Cardiac fibroblast (primary cell): ENCODE measurements at places on chromosomes 7 and 10.
A peak's percentile ranks its signal among the peaks of the same experiment; 100 is the strongest.

GRCh38 chr10:23965880-23966279, 243.1 kb upstream of the KIAA1217 start:
- DNase-seq: no peak

GRCh38 chr10:79938728-79939406, 10.0 kb downstream of the SFTPD start:
- no peak for DNase-seq

- no peak for DNase-seq
Measured at GRCh38 chr7:33395340-33395739, 266.0 kb downstream of the BBS9 start.

DNA sequence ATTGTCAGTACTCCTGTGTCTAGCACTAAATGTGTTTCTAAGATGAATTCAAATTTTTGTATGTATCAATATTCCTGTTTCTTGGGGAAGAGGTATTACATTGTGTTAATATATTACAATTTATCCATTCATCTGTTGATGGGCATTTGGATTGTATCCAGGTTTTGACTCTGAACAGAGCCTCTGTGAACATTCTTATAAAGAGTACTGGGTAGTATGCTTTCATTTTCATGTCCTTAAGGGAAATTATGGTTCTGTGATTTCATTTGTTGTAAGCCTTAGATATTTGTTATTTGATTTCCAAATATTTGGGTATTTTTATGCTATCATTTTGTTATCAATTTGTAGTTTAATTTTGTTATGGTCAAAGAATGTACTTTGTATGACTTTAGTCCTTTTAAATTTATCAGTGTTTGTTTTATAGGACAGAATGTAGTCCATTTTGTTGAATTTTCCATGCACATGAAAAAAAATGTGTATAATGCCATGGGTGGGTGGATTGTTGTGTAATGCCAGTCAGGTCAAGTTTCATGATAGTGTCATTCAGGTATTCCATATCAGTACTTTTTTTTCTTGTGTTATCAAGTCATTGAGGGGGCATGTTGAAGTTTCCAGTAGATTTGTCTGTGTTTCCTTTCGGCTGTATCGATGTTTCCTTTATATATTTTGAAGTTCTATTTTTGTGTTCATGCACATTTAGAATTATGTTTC, 38.4 kb downstream of the STAM start:
- DNase-seq: no peak

- DNase-seq: no peak
Measured at GRCh38 chr7:135715673-135716072, 12.3 kb downstream of the SLC13A4 start.

- no peak for DNase-seq
Measured at GRCh38 chr10:18545621-18546305, 105.6 kb downstream of the NSUN6 start.

GRCh38 chr7:28726555-28726954, 231.6 kb downstream of the TRIL start:
- no peak for DNase-seq

DNA sequence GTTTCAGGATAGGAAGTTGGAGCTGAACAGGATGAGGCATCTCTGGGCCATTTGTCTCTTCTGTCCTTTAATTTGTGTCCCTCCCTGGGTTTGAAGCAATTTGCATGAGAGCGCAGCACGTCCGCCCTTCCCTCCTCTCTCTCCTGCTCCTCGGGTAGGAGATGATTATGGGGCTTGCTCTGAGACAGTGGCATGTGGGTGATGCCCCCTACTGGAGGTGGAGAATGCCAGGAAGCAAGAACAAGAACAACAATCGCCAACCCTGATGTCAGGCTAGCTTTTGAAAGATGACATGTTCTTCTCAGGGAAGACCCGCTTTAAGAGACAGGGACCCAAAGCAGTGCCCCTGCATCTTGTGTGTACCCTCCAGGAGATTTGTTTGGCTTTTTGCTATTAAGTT, 63.9 kb upstream of the LOXL4 start:
- DNase-seq: no peak

DNA sequence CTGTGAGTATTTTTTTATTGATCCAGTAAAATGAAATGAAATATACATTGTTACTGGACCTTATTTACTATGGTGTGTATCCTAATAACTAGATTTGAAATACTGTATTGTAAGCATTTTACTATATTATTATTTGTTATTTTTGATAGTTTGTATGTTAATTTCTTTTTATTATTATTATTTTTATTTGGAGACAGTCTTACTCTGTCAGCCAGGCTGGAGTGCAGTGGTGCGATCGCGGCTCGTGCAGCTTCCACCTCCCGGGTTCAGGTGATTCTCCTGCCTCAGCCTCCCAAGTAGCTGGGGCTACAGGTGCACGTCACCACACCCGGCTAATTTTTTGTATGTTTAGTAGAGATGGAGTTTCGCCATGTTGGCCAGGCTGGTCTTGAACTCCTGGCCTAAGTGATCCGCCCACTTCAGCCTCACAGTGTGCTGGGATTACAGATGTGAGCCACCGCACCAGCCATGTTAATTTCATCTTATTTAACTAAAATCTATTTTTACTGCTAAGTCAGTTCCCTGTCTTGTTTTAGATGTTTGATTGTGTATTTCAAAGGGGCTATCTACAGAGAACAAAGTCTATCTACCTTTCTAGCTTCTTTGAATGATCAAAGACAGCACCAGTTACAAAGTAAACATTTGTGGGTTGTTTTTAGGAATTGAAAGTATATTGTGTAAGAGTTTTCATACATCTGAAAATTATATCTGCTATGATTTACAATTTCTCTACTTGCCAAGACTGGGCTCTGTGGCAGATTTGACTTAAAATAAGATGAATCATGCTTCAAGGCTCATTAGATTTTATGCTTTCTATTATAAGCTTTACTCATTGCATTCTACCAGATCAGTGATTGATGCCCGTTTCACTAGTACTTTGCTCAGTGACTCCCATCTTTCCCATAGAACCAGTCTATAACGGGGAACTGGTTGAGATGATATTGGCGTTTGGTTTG, 41.6 kb downstream of the CDC123 start:
- no peak for DNase-seq

- no peak for DNase-seq
Measured at GRCh38 chr10:22679608-22680007, 34.8 kb downstream of the PIP4K2A start.

DNA sequence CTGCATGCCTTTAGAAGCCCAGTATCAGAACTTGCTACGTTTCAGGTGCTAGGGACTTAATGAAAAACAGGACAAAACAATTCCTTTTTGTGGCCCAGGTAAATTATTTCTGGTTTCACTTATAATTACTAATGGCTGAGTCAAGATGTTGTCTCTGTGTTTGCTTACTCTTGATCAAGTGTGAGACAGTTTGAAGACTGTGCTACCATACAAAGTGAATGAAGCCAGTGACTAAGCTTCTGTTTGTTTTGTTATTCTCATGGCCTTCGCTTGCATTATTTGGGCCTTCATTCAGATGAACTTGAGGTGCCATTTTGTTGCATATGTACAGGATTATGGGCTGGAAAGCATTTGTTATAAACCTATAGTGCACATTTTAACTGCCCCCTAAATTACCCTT, 17.9 kb downstream of the SMNDC1 start:
- no peak for DNase-seq

GRCh38 chr7:155585532-155585895, 39.2 kb upstream of the CNPY1 start:
- no peak for DNase-seq

DNA sequence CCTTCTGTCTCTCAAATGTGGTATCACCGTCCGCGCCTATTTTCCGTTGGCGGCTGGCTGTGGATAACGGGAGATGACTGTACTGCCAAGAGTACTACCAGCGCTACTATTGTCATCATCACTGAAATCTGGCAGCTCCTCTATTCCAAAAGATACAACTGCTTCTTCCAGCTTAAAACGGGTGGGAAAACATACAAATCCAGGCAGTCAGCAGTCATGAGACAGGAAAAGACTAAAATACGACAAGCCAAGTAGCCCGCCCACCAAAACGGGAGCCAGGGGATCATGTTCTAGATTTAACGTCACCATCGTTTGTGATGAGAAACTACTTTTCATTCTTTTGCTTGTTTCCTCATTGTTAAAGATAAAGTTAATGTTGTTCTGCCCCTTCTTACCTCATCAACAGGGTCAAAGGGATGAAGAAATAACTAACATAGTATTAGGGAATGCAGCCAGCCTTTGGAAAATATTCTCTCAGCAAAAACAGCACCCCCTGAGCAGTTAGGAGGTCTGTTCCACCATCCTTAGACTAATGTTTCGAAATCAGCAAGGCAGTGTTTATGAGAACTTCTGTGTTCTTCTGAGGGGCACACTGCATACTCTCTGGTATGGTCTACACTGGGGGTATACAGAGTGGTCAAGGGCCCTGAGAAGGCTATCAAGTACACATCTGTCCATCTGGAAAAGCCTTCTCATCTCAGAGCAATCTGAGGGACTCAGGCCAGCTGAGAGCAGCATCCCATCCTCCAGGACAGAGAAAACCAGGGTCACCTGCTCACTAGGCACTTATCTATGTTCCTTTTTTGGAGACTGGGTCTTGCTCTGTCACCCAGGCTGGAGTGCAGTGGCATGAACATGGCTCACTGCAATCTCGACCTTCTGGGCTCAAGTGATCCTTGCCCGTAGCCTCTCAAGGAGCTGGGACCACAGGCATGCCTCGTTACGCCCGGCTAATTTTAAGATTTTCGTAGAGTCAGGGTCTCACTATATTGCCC, 47.5 kb downstream of the GNA12 start:
- DNase-seq: peak; percentile 92

DNA sequence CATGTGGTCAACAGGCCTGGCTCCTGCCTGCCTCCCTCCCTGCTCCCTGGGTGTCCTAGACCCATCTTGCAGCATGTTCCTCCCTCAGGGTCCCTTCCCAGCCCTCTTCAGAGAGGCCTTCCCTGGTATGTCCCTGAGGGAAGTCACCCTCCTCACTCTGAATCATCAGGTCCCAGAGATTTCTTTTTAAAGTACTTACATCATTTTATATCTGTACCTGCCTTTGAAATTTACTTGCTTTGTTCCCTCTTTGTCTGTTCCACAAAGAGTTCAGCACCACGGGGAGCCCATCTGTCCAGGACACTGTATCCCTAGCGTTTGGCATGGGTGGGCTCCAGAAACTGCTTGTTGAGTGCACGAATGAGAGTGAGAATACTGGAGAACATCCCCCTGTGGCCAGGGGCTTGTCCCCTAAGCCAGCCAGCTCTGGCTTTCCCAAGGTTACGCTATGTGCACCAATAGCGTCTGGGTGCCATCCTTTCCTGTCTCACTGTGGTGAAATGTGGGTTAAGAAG, 50.6 kb upstream of the IGFBP3 start:
- DNase-seq: no peak

DNA sequence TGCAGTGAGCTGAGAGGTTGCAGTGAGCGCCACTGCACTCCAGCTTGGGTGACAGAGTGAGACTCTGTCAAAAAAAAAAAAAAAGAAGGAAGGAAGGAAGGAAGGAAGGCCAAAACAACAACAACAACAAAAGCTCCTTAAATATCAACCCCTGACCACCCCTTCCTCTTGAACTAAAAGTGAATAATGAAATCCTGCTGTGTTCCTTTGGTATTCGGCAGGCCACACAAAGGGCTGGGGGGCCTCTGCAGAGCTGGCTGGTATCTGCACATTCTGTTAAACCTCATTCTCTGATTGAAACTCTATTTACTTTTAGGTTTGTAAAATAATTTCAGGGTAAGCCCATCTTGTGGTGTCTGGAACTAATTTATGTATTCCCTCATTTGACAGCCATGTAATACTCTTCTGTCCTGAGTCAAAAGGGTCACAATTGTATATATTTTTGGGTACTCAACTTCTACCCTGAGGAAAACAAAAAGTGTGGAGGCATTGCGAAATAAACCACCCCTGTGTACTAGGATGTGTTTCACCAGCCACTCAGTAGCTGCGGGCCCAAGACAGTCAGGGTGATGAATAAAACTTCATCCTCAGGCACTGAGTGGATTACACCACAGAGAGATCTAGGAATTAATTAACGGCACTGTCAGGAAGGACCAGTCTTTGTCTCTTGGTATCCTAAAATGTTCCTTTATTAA, 446.4 kb upstream of the PFKP start:
- no peak for DNase-seq

DNA sequence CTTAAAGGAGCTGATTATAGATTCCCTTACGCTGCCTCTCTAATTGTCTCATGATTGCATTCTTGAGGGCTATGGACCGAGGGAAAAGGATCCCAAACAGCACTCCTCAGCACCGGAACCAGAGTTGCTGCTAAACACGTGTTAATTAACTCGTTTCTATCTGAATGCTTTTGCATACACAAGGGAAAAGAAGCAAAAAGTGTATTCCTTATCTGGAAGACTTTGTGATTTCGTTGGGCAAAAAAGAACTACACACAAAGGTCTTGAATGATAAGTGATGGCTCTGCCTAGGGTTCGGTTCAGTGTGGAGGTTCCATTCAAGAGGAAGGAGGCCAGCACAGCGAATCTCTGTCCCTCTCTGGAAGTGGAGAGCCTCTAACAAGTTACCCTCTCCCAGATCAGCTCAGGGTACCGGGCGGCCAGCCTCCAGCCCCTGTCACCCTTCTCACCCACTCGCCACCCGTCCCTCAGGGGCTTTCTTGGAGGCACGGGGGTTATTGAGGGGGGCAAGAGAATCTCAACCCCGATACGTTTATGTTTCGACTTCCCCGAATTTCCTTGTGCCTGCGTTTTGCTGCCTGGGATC, 515 bp upstream of the SLC4A2 start:
- DNase-seq: peak; percentile 19

DNA sequence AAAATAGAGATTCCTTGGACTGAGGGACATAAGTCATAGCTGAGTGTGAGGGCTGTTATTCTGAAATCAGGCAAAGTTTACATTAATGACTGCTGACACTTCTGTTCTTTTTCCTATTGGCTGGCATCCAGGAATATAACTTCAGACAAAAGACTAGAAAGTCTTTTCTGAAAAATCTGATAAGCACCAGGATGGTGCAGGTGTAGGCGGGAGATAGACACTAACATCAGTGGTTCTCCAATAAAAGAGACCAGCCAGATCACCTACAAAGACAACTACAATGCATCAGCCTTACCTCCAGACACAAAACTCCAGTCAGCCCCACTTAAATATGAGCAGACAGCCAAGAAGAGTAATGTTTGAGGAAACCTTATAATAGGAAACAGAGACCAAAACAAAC, 168.3 kb upstream of the LRGUK start:
- no peak for DNase-seq

DNA sequence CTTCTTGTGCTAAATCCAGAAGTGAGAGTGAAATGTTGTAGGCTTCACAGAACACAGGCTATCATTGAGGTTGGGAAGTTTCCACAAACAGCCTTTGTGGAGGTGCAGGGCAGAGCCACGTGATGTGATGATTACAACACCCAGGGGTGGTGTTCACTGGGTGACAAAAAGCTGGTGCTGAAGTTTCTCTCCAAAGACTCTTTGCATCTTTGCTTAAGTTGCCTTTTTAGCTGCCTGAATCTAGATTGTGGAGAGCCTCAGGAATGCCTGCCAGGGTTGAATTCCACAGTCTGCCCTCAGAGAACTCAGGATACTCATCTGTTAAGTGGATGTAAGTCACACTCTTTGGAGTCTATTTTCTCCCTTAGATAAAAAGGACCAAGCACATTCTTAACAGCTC, 56.3 kb downstream of the PLXNA4 start:
- no peak for DNase-seq
